Spleen (tissue), 13 donors: ENCODE measurements at places on chromosomes 6 and 20. TPM values are rescaled to one million over a fixed set of nuclear protein-coding genes. Genes with fewer than 3 reads are reported as not detected.

GRCh38 chr6:166203003-166203640 is 35.5 kb upstream of the TBXT start:
- no peak for DNase-seq

Gene LPIN3
- polyA plus RNA-seq: 2.7 TPM

DNA sequence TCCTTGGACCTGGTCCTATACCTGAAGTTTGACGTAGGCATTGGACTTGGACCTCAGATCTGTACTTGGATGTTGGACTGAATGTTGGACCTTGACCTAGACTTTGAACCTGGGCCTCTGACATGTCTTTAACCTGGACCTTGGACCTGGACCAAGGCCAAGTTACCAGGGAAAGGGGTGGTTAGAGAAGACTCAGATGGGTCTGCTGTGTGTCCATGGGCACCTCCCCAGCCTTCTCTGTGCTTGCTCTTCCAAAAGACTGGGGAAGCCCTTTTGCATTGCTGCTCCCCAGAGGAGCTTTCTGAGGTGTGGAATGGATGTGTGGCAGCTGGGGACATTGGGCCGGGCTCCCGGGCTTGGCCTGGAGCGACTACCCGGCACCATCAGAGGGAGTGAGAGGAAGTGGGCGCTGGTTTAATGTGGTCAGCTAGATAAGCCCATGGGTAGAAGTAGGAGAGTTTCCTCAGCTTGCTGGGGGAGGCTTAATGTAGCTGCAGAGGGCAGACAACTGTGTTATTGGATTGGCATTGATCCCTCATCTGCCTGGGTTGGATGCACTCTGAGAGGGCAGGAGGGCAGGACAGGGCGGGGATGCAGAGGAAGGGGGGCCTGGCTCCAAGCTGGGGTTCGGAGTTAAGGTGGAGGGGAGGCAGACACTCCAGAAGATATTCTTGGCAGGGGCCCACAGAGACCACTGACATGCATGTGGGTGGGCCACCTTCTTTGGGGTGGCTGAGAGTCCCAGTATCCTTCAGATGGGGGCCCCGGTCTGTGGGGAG is 4.2 kb downstream of the SCRT2 start:
- DNase-seq: no peak

Gene PNPLA1
- 0.13 TPM for polyA plus RNA-seq

Gene HLA-F
- 663 TPM for polyA plus RNA-seq

- no peak for DNase-seq
Observed at GRCh38 chr6:41894366-41895299, 542 bp downstream of the USP49 start.

Gene OSTM1
- 12.5 TPM for polyA plus RNA-seq

Gene SLC22A7
- polyA plus RNA-seq: not detected

DNA sequence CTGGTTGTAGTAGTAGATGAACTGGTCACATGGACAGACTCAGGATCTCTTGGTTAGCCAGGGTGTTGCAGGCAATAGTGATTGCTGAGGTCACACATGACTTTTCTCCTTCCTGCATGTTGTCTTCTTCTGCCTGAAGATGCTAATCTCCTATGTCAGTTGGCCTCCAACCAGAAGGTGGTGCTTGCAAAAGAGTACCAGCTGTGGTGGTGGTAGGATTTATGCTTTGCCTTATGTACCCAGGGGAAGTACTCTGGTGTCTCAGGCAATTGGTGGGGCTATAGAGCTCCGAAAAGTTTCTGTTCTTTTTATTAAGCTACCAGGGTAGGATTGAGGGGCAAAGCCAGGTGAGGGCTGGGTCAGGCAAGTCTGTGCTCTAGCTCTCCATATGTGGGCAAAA is 98.5 kb downstream of the CARMIL1 start:
- no peak for DNase-seq

DNA sequence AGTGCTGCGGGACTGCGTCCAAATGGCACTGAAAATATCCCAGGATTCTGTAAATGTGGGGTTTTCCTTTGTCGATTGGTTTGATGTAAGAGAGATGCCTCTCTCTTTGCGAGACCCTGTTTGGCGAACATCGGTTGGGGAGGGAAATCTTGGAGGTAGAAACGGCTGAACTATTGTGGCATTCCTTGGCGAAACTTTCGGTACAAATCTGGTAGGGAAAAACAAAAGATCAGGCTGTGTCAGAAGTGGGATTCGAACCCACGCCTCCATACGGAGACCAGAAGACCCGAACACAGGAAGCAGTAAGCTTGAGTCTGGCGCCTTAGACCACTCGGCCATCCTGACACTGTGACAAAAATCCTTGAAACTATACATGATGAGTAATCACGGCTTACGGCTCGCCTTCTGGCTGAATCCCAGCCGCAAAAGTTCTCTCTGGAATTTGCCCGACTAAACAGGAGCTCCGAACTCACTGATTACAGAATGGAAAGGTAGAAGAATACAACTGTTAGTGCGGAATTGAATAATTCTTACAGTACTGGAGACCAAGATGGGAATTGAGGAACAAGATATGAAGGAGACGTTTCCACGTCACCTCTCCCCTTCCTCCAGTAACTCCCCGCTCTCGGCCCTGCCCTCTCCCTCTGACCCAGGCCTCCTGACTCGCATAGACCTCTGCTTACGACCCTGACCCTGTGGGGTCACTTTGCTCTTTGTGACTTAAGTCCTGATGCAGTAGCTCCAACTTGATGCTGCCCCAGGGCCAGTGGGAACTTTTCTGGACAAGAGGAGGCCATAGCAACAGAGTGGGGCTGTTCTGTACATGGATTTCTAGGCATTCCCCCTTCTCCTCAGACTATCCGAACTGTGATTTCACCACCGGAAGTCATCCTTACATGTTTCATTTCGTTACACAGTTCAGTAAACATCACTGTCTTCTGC is 132.8 kb upstream of the ZNF184 start:
- DNase-seq: no peak

GRCh38 chr6:111524735-111525134 is 41.7 kb upstream of the REV3L start:
- no peak for DNase-seq

GRCh38 chr6:127190552-127190951 is 72.1 kb downstream of the RSPO3 start:
- DNase-seq: no peak

DNA sequence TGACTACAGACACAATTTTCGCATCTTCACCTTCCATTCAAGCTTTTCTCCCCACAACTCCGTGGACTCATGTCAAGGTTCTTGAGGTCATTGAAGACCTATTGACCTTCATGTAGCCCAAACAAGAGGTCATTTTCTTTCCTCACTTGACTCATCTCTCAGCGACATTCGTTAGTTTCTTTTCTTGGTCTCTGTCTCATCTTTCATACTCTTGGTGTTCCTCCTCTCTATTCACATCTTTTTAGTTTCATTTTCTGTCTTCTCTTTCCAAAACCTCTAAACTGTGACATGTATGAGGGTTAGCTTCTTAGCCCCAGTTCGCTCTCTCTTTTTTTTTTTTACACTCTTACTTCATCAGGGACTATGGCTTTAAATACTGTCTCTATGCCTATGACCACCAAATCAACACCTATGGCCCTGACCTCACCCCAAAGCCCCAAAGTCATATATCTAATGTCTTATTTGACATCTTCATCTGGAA is 128.6 kb upstream of the BACH2 start:
- no peak for DNase-seq

GRCh38 chr6:13992417-13993055 is 67.8 kb downstream of the RNF182 start:
- DNase-seq: no peak

Gene TMEM74B
- polyA plus RNA-seq: 2.7 TPM

Gene MAN1A1
- polyA plus RNA-seq: 15.2 TPM

- DNase-seq: peak; percentile 63
Observed at GRCh38 chr20:37393196-37393862, 47.4 kb downstream of the SRC start.

DNA sequence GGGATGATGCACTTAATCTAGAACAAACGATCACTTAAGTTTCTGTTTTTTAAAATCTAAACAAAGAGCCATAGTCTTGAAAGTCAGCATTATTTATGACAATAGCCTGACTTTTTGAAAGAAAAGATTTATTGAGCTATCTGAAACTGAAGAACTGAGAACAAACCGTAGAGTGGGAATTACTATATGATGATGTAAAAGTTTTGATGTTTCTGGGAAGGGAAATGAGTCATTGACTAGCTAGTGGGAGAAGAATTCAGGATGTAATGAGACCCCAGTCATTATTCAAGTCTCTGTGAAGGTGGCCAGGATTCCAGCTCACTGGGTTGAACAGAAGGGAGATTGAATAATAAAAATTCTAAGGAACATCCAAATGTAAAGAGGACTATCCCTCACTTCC is 83.4 kb upstream of the FABP7 start:
- no peak for DNase-seq

DNA sequence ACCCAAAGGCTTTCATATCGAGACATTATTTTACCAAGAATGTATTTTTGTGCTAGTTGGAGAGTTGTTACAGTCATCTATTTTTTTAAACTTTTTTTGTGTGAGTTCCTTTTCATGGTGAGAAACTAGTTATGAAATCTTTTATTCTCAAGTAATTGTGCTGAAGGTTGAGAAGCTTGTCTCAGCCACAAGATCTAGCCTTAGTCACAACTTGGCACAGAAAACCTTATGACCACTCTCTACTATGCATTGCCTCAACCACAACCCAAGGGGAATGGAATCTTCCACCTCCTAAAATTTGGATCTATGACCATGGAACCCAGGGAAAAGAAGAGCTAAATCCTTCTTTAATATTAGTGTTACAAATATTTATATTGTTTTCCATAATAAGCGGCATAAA is 58.5 kb downstream of the HS3ST5 start:
- no peak for DNase-seq
